RWPE1 (cell line): ENCODE measurements at places on chromosomes 2 and 18.

DNA sequence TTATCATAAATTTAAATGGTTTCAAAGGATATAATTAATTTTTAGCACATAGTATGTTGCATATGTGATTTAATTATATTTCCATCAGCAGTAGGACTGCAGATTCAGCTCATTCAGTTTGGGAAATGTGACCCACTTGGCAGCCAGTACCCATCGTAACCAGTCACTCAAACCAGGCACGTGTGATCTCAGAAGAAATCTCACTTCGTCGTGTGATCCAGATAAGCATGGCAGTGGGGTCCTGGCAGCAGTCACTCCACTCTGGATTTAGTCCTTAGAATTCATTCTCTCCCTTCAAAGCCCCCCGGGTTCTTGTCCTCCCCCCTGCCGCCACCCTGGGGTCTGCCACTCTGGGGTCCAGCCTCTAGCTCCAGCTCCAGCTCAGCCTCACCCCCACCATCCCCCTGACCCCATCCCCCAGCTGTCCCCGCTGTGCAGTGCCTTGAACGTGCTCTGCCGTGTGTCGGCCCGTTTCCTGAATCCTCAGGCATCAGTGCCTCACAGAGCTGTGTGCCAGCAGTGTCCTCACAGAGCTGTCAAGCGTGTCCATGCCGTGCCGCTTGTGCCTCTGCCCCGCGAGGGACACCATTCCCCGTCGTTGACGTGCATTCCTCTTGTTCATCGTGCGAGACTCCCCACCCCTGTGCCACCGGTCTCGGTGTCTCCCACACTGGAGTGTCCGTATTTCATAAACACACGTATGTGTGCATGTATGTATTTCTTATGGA, 34.8 kb downstream of the TRAPPC12 start:
- DNase-seq: no peak

- no peak for DNase-seq
Measured at GRCh38 chr2:60407398-60407797, 146.1 kb downstream of the BCL11A start.

DNA sequence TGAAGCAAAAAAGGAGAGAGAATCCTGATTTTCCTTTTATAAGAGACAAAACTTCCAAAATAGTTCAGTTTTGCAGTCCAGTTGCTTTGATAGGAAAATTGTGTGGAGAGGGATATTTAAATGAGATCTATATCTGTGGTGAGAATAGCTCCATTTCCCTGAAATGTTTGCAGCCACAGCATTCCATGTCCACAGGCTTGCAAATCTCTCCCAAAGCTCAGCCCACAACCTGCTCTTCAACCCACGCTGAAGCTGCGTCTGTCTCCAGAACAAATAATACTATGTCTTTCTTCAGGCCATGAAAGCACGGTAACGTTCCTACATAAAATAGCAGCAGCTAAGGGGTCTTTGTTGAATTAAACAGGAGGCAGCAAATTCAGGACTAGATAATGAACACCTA, 31.8 kb downstream of the TMEM17 start:
- no peak for DNase-seq

- DNase-seq: no peak
Measured at GRCh38 chr2:3595985-3596384, 1.1 kb downstream of the COLEC11 start.

GRCh38 chr2:46548521-46549144, 69.3 kb downstream of the TMEM247 start:
- DNase-seq: no peak

- peak; percentile 74 for DNase-seq
Measured at GRCh38 chr18:11937874-11938478, 29.9 kb upstream of the MPPE1 start.
